Activated T-helper 2 cell treated with anti-CD3 and anti-CD28 coated beads, Interferon-gamma antibody, Interleukin-2, Interleukin-4, amounts not matched to agents 10 μg/mL and 5 μg/mL and 100 μg/mL, durations not matched to agents 14 hours and 24 hours and 36 hours (primary cell): ENCODE measurements at places on chromosomes 12 and 14. TPM values are rescaled to one million over a fixed set of nuclear protein-coding genes. Genes with fewer than 3 reads are reported as not detected.

DNA sequence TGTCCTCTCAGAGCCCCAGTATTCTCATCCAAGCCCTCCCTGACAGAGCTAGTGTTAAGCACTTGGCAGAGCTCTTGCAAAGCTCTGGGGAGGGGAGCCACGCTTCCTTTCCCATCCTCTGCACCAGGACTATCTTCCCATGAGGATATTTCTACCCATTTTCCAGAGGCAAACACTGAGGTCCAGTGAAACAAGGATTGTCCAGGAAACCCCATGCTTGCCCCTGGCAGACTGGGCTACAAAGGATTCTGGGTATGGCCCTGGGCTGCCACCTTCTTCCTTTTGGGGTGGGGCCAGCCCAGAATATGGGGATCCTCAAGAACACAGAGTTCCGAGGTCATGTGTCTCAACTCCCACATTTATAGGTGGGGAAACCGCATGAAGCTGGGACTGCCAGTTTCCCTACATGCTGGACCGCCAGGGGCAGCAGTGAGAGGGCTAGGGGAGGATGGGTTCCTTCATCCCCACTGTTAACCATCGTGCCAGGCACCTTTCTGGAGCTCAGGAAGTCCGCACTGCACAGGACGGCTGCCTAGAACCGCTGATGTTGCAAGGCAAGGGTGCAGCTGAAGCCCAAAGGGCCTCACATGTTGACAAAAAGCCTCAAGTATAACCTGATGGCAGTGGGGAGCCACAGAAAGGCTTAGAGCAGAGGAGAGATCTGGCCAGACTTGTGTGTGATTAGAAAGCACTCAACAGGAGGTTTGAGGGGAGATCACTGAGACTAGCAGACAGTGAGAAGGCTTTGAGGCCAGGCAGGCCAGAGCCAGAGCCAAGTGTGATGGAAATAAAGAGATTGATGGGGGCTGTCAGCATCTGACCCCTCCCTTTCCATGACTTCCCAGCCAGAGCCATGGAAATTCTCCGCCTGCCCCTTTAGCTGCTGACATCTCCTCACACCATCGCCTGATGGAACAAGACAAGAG lies 5.5 kb upstream of the CCDC85C start:
- no peak for DNase-seq

- DNase-seq = no peak
Observed at GRCh38 chr14:77212097-77212870, 30.7 kb downstream of the TMEM63C start.

GRCh38 chr12:55996715-55997534 lies at the start of gene SUOX:
SUOX (plus strand) TSS chr12:55997276; CDS start chr12:56002222, 4,946 bp downstream.
- peak; percentile 54 for DNase-seq

Gene ADCY6
- total RNA-seq = 0.39 and 0.55 TPM in 2 replicates

Gene RNASE7
- total RNA-seq = not detected in 2 replicates

DNA sequence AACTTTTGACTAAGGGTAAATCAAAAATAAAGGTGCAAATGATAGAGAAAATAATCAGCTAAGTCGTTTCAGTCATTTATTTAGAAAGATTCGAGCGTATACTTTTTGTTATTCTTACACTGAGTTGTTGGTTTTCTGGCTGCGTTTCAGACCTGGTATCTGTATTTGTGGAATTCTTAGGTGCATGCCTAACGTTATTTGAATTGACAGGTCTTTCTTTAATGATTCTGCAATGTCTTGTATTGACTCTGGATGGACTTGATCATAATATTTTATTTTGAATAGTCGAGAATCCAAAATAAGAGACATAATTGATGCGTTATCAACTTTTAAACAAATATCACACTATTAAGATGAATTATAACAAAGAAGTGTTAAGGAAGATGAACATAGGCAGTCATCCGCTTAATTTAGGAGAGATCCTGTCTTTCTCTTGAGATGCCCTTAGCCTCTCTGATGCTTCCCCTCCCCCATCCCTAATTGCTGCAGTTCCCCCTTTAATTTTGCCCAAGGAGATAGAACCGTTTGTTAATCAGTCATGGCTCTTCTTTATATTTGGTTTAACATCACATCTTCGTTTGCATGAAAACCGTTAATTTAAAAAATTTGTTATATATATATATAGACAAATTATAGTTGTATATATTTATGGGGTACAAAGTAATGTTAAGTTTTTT lies 1.8 kb downstream of the ALX1 start:
- DNase-seq = no peak

DNA sequence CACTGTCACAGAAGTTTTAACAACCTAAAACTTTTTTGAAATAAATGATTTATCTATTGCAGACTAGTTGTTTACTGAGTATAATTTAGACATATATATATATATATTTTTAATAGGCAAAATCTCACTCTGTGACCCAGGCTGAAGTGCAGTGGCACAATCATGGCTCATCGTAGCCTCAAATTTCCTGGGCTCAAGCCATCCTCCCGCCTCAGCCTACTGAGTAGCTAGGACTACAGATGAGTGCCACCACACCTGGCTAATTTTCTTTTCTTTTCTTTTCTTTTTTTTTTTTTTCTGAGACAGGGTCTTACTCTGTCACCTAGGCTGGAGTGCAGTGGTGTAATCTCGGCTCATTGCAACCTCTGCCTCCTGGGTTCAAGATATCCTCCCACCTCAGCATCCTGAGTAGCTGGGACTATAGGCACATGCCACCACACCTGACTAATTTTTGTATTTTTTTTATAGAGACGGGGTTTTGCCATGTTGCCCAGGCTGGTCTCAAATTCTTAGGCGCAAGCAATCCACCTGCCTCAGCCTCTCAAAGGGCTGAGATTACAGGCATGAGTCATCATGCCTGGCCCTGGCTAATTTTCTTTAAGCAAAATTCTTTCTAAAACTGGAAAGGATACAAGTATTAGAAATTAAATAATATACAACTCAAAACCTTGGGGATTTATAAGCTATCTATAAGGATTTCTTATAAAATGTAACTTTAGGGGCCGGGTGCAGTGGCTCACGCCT lies 23.1 kb downstream of the EEA1 start:
- DNase-seq = no peak

Gene OR4E2
- total RNA-seq = not detected in 2 replicates

DNA sequence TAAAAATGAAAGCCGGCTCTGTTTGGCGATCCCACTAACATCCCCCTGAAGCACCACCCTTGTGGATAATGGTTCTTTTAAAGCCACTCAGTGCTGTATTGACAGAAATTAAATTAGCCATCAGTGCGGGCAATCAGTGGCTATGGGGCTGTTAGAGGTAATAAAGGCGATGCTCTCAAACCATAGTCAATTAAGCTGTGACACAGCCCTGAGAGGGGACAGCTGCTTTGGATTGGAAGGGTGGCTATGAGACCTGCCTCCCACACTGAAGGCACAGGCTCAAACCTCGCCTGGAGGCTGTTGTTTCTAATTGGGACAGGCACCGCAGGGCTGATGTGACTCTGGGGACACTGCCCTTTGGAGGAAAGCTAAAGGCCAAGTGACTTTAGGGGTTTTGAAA lies 562.2 kb downstream of the VRK1 start:
- DNase-seq = no peak

- DNase-seq = no peak
Observed at GRCh38 chr12:88398031-88398430, 182.2 kb downstream of the KITLG start.

Gene ATN1
- total RNA-seq = 66.8 and 70.5 TPM in 2 replicates

Gene SCNN1A
- not detected in 2 replicates for total RNA-seq

GRCh38 chr14:96574633-96575632 lies 72.8 kb downstream of the PAPOLA start:
- DNase-seq = no peak

DNA sequence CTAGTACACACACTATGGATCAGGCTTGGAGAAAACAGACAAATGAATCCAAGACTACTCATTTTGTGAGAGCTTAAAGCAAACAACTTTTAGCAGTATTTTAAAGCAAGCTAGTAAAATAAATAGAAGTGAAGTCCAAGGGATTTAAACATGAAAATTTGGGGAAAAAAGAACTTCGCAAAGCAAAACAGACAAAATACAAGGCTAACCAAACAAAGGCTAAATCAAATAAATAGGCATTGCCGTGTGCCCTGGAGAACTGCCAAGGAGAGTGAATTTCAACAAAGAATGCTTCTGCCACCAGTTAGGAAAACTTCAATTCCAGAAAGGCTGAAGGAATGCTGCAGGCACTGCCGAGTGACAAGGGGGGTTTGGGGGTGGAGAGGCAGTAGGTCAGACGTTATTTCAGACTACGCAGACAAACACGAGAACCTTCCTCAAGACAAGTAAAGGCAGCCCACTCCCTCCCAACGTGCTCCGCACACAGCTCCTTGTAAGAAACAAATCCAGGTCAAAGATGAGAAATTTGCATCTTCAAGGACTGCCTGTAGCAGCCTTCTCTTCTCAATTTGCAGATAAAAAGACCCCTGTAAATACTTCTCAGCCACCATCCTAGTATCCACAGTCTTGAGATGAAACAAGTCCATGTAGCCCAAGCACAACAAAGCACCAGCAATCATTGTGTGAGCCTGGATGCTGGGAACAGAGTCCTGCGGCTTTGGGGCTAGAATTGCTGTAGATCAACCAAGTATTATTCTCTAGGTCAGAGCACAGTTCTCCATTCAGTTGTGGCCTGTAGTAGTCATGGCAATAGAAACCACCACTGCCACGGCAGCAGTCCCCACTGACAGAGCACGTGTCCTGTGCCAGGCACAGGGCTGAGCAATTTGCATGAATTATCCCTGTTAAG lies 43.3 kb downstream of the EFCAB11 start:
- no peak for DNase-seq

Gene NRL
- total RNA-seq = 1.6 and 1.8 TPM in 2 replicates

DNA sequence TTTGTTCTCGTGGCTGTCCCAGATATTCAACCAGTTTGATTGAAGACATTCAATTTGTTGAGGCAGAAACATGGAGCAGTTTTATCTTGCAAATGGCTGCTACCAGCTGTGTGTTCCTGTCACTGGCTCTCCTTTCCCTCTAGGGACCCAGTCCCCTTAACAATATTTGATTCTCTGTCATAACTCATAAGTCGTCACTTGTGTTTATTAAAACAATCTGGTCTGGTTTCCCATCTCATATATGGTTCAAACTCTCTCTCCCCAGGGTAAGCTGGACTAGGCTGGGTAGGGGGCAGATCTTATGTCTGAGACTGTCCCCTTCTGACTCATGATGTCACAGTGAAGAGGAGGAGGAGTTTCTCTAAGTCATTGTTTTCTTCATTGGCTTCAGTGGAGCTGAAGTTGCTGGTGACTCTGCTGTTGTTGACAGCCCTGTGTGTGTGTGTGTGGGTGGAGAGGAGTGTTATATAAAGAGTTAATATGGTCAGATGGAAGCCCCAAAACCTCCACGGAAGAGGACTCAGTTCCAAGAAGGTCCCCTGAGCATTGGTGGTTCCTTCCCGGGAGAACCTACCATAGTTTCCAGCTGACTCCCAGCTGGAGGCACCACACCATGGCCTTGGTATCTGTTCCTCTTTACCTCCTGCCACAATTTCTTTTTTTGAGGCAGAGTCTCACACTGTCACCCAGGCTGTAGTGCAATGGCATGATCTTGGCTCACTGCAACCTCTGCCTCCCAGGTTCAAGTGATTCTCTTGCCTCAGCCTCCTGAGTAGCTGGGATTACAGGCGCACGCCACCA lies 16.1 kb upstream of the GNG2 start:
- no peak for DNase-seq

Gene CKB
- total RNA-seq = 14.0 and 15.3 TPM in 2 replicates

DNA sequence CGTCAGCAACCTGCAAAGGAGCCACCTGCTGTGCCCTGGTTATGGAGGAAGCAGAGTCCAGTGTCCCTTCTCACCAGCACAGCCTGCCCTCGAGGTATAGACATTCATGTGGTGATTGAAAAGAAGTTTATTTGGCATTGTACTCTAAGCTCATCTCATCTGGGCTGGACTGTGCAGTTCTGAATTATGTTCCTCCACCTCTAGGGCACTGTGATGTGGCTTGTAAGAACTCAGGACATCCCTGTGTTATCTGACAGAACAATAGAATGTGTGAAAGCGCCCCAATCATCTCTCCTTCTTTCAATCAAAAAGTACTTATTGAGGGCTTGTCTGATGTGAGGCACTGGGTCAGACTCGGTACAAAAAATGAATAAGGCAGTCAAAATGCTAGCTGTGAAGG lies 140.1 kb downstream of the DHRS2 start:
- DNase-seq = no peak

Gene CPM
- total RNA-seq = 48.1 and 49.7 TPM in 2 replicates

DNA sequence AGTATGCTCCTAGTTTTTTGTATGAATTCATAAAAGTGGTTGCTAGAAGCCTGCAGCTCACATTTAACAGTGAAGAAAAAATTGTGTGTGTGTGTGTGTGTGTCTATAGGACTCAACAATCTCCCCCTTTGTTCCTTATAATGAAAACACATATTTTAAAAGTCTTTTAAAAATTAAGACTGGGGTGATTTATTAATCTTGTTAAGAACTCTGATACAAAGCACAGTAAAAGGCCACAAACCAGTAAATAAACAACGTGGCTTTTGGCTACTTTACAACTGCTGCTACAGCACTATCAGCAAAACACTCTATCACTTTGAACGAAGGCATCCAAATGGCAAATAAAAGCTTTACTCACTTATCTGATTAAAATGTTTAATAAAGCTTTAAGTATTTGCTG lies 594 bp upstream of the VCPKMT start:
- no peak for DNase-seq
